ENCODE measurements at places on chromosomes 16 and 17. TPM values are rescaled to one million over a fixed set of nuclear protein-coding genes. Genes with fewer than 3 reads are reported as not detected.

The CYBA gene
- 51.8 TPM for total RNA-seq

The RRAD gene
- 0.89 TPM for total RNA-seq

The HEATR9 gene
- total RNA-seq: not detected

The GFAP gene
- not detected for total RNA-seq

The MFSD6L gene
- not detected for total RNA-seq

The DNAH9 gene
- not detected for total RNA-seq

The MEIOB gene
- total RNA-seq: 1.2 TPM
